Mammary epithelial cell (primary cell): ENCODE measurements at places on chromosomes 3 and 15. TPM values are rescaled to one million over a fixed set of nuclear protein-coding genes. Genes with fewer than 3 reads are reported as not detected.

The RPL4 gene
- polyA plus RNA-seq: 4,438 TPM

The CADM2 gene
- polyA plus RNA-seq: not detected

The EPHB1 gene
- 0.03 TPM for polyA plus RNA-seq

The SLC22A13 gene
- 0.14 TPM for polyA plus RNA-seq

The PLCD1 gene
- polyA plus RNA-seq: 29.1 TPM

The ALG1L2 gene
- not detected for polyA plus RNA-seq

The STAB1 gene
- polyA plus RNA-seq: 0.02 TPM

The GOLGA8K gene
- polyA plus RNA-seq: 0.03 TPM

The ZNF620 gene
- polyA plus RNA-seq: 0.54 TPM

The CTNNB1 gene
- 562 TPM for polyA plus RNA-seq

The ASB7 gene
- 10.0 TPM for polyA plus RNA-seq

The MINAR1 gene
- 0.06 TPM for polyA plus RNA-seq

The UTS2B gene
- 0.05 TPM for polyA plus RNA-seq

The TMEM212 gene
- polyA plus RNA-seq: not detected

The SRGAP3 gene
- 9.2 TPM for polyA plus RNA-seq

The RAMAC gene
- 26.7 TPM for polyA plus RNA-seq

The PRTG gene
- 0.01 TPM for polyA plus RNA-seq

The ARL6 gene
- polyA plus RNA-seq: 3.7 TPM

The CIAO2A gene
- 44.6 TPM for polyA plus RNA-seq

The GLDN gene
- not detected for polyA plus RNA-seq

The AHSG gene
- 0.94 TPM for polyA plus RNA-seq

The PLAAT1 gene
- 2.0 TPM for polyA plus RNA-seq

The STXBP5L gene
- polyA plus RNA-seq: not detected

The VEPH1 gene
- polyA plus RNA-seq: 0.39 TPM

The ARL14 gene
- 0.29 TPM for polyA plus RNA-seq
